Epithelial cell of proximal tubule (primary cell): ENCODE measurements at places on chromosomes 6 and 20. TPM values are rescaled to one million over a fixed set of nuclear protein-coding genes. Genes with fewer than 3 reads are reported as not detected.

Gene TOX2
- total RNA-seq, result 2.0 and 2.5 TPM in 2 replicates

Gene RSPH4A
- total RNA-seq, result not detected in 2 replicates

Gene NOTCH4
- 2.0 and 3.3 TPM in 2 replicates for total RNA-seq

Gene ANKRD6
- 4.4 and 6.2 TPM in 2 replicates for total RNA-seq

DNA sequence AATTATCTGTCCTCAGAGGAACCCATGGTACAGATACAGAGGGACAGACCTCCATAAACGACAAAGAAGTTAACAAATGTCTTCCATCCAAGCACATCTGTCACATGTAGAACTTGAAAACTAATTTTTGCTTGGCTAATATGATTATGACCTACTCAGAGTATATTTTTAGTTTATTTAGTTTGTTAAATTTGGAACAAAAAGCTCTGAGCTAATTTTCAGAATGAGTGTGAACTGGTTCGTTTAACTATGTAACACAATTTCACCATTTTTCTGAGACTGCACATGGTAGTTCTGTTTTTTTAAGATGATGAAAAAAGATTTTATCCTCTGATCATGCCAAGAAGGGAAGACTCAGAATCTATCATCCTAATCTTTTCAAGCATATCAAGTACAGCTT, 34.4 kb upstream of the PREP start:
- DNase-seq, result no peak

DNA sequence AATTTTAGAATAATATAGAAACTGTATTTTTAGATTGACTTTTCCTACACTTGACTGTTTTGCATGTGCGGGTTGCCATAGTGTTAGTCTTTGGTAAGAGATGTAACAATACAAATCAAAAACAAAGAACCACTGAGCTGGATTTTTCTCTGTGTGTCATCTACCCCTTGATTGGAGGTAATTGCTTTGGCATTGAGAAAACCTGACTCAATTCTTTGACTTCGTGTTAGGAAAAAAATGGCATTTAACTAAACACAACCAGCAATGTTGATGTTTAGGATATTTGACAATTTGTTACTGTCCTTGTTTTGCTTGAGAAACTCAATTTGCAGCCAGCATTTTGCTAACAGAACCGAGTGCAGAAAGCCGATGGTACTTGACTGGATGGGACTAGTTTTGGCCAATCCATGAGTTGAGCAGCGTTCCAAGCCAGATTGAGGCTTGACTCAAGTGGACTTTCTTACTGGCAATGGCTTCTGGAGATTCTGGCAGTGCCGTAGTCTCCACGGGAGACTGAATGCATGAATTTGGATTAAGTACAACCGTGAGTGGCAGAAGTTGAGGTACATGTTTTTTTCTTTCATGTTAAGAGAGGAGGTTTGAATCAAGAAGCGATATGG, 17.1 kb downstream of the TPBG start:
- DNase-seq, result no peak

DNA sequence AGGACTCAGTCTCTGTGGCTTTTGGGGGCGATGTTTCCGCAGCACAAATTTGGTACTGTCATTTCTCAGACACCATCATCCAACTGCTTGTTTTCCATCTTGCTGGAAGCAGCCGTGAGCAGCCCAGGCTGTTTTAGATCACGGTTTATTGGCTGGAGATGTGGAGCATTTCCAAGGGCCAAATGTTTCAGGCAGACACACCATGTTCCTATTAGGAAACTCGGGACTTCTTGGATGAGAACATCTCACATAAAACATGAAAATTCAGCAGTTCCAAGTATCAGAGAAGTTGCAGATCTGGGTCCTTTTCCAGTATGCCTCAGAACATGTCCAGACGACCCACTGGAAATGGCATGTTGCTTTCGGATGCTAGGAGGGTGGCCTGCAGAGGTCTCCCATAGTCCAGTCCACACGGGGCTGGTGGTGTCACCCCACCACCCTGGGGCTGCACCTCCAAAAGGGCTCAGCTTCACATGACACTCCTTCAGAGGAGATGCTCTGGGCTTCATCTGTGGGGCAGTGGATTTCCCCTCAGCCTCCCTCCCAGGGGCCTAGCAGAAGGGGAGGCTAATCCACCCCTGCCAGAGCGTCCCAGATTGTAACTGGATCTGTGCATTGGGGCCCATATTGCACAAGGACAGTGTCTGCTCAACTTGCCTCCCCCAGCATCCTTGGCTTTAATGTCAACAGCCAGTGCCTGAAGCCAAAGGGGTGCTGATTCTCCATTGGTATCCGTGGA, 176.3 kb downstream of the SCP2D1 start:
- DNase-seq, result no peak

- DNase-seq, result no peak
Observed at GRCh38 chr6:42507195-42507594, 55.5 kb upstream of the TRERF1 start.

- no peak for DNase-seq
Observed at GRCh38 chr6:128857806-128858205, 25.1 kb upstream of the LAMA2 start.

DNA sequence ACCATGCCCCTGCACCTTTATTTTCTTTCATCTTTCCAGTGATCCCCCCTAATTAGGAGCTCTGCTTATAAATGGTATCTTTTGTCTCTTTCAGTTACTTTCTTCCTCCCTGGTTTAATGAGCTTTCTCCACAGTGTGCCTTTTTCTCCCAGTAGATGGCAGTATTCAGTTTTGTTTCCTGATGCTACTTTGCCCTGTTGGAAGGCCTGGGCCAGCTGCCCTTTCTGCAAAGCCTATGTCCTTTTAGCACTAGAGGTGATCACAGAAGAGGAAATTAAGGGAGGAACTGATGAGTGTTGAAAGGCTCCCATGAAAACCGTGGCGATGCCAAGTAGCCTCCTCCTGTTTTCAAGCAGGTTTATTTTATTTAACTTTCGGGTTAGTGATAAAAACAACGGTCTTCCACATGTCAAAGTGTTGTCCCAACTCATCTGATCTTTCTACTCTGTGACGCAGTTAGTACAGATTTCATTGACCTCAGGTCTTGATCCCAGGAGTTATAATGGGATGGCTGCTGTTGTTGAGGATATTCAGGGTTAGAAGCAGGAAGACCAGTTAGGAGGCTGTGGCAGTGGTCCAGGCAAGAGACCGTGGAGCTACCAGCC, 184.2 kb upstream of the BMP2 start:
- DNase-seq, result no peak

DNA sequence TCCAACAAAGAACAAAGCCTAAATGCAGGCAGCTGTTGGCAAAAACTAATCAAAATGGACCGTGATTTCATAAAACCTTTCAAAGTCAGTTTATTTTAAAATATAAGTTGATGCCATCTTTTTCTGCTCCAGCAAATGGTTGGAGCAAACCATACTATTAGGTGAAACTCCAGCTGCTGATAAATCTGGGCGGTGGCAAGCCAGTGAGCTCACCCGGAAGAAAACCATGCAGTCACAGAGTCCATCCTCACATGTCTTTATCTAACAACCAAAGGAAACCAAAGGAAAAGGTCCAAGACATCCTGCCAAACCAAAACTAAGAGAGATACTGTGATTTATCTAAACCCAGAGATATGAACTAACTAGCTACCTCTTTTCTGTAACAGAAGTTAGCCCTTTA, 72.6 kb downstream of the HIVEP2 start:
- DNase-seq, result no peak

GRCh38 chr6:2651536-2651935, 99.2 kb downstream of the MYLK4 start:
- no peak for DNase-seq

GRCh38 chr6:84379142-84379541, 151.7 kb upstream of the CEP162 start:
- no peak for DNase-seq

GRCh38 chr6:56040889-56041301, 165.5 kb upstream of the BMP5 start:
- DNase-seq, result no peak

DNA sequence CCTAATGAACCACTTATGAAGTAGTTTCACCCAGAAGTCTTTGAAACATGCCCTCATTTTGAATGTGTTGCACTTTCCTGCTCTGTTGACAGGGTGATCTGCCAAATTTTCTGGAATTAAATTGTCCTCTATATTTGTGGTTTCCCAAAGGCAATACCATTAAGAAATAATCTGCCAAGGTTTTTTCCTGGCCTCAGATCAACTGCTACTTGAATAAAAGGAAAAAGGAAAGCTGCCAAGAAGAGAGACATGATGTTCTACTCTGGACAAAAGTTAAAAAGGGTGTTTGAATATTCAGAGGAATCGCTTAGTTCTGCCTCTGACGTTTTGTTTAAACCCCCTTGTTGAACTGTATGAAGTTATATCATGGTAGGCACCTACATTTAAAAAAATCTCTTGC, 37.4 kb upstream of the ARMH2 start:
- no peak for DNase-seq

DNA sequence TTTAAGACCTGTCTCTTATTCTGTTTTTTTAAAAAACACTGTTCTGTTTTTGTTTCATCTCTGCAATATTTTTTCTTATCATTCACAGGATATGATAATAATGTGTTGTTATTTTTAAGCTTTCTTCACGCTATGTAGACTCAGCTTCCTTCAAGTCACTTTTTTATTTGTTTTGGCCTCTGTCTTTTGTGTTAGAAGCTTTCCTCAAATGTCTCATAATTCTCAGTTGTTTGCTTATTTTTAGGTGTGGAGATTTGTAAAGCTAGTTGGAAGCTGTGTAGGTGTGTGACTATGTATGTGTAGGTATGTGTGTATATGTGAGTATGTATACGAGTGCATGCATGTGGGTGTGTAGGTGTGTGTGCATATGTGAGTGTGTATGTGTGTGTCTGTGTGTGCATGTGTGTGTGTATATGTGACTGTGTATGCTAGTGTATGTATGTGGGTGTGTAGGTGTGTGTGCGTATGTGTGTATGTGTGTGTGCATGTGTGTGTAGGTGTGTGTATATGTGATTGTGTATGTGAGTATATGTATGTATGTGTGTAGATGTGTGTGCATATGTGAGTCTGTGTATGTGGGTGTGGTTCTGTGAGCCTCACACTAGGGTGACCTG, 16.3 kb upstream of the VEGFA start:
- DNase-seq, result no peak
